Cardiac fibroblast (primary cell): ENCODE measurements at places on chromosomes 5 and 9.

DNA sequence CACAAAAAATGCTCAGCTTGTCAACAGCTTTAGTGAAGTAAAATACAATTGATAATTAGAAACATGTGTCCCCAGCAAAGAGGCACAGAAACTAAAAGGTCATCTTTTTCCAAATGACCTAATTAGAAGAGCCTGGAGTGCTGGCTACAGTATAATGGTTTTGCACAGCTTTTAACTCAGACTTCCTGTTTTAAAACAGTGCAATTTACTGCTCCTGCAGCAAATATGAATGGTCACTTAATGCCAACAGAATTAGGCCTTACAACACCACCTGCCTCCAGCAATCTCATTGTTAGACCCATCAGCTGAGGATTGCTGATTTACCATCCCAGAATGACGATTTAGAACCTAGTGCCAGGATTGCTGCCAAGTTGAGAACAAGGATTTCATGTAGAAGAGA, 239.3 kb downstream of the CETN3 start:
- no peak for DNase-seq

DNA sequence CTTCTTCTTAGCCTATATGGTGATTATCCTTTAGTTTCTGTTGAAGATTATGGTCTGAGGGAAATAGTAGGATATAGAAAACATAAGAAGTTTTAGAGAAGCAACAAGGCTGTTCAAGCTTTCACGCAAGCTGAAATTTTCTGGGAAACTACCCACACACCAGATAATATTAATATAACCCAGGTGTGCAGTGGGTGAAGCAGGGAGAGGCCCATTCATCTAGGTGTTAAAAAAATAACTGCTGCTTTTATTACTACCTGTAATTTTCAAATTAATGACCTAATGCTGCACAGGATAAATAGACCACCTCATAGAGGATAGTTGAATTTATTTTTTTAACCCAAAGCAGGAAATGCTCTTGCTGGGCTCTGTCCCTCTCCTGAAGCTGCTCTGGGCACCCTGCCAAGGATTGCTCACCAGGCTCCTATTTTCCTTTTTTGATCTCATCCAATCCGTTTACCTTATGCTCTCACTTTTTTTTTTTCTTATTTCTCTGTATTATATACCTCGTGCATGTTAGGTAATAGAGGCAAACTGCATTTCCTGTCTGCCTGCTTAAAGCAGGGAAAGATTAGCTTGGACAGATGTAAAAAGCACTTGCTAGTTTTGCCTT, 124.3 kb upstream of the SLC12A2 start:
- DNase-seq: peak; percentile 78

DNA sequence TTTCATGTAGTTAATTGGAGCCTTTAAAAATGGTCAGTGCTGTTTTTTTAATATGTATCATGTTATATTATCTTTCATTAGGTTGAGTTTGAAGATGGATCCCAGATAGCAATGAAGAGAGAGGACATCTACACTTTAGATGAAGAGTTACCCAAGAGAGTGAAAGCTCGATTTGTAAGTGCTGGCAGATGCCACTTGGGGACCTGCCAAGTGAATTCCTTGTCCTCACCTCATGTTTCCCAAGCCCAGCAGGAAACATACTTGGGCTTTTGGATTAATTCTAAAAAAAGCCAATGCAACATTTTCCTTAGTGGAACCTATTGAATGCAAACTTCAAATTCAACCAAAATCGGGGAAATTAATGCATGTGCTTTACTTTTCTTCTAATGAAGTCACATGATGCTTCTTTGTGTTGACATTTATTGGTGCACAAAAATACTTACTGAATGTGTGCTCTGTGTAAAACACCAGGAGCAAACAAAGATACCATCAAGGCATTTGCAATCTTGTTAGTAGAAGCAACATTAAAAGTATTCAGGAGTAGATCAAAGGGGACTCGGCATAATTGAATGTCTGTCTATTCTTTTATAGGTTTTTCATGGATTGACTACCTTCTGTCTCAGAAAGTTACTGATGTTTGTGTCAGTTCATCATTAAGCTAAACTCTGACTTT, 412.1 kb downstream of the KDM4C start:
- DNase-seq: peak; percentile 60

- DNase-seq: peak; percentile 51
Observed at GRCh38 chr9:114163517-114163951, 8.2 kb downstream of the COL27A1 start.

DNA sequence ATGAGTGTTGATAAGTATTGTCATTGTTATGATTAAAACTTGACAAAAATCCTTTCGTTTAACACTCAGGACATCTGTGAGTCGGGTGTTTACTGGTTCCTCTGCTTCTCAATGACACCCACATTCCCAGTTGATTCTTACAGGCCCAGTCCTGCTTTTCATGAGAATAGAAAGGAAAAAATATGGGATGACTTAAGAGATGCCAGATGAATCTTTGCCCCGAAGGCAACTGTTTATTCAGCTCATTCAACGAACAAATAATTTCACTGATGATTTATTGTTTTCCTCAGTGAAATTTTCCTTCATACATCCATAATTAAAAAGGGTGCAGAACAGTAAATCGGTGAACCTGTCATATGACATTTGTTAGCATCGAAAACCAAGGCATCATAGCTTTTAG, 452.4 kb upstream of the WWC1 start:
- DNase-seq: no peak

DNA sequence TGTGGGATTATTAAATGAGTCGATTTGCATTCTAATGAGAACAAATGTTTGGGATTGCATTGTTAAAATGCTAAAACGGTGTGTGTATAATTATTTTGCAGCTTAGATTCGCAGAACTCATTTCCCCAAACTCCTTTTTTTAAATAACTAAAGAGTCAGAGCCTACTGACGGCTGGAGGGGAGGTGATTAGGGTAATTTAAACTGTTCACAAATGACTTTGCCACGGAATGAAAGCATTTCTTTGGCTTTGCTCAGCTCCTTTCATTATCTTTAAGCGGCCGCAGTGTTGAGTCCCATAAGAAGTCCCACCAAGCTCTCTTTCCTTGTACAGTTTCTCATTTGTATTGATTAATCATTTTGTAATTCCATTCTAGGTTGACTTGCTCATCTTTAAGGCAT, 1632.8 kb downstream of the MAT2B start:
- DNase-seq: no peak

GRCh38 chr9:37915911-37916470, 12.1 kb upstream of the SLC25A51 start:
- DNase-seq: no peak

DNA sequence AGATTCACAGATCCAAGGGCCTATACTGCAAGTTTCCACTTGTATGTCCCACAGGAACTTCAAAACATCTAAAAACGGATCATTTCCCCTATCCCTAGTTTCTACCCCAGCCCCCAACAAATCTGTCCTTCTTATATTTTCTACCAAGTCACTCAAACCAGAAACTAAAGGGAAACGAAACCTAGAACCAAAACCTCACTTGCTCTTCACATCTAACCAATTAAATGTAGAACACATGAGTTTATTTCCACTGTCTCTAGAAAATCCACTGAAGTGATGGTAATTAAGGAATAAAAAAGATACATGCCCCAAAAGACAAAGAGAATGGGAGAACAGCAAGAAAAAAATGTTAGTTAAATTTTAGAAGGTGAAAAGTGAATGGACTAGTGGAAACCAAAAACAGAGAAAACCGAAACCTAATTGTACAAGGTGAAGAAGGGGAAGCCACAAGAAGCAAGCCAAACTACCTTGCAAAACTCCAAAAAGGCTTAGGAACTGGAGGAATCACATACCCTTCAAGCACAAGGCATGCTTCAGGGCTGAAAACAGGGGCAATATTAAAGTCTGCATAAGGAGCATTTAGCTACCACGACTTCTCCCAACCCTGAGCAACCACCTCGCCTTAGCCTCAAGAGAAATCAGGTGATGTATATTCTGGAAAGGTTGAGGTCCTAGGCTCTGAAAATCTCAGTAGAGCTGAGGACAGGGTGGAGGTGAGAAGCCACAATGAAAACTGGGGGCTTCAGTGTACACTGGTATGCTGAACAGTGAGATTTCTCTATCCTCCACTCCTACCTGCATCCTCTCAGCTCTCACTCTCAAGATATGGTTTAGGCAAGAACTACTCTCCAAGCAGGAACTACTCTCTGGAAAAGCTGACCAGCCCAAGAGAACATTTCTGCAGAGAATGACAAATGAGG, 11.1 kb downstream of the SMU1 start:
- no peak for DNase-seq

GRCh38 chr5:112975721-112976431, 722 bp upstream of the DCP2 start:
- DNase-seq: no peak

GRCh38 chr9:35203528-35203927, 41.7 kb downstream of the UNC13B start:
- no peak for DNase-seq

GRCh38 chr5:96821260-96821916, 13.6 kb upstream of the ERAP1 start:
- DNase-seq: no peak
